ENCODE measurements at places on chromosomes 1 and 21. TPM values are rescaled to one million over a fixed set of nuclear protein-coding genes. Genes with fewer than 3 reads are reported as not detected.

Gene REN
- not detected for total RNA-seq

Gene OR2T33
- total RNA-seq: not detected

Gene ALPL
- 117 TPM for total RNA-seq

Gene SH2D5
- total RNA-seq: 4.0 TPM

Gene SPATA45
- total RNA-seq: not detected

Gene CXADR
- 60.5 TPM for total RNA-seq

Gene CFHR2
- not detected for total RNA-seq

Gene PCP4L1
- total RNA-seq: 11.3 TPM

Gene TCHHL1
- total RNA-seq: not detected

Gene PTP4A2
- total RNA-seq: 211 TPM

DNA sequence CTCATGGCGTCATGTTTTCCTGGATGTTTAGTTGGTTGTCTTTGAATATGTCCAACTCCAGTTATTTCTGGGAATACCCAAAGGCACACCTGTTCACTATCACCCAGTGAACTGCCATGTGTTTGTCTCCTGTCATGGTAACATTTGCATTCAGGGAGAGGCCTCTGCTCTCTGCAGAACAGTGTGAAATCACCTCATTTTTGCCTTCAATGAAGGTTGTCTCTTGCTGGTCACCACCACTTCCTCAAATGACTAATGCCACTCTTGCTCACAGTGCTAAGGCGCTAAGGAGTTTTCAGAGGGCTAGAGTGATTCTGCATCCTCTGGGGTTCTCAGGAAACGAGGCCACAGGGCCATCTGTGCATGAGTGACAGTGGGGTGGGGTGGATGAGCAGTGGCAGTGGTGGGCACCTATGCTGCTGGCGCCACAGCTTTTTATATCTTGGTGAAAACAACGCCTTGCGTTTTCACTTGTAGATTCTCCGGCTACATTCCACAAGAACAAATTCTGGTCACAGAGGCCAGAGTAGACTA is 60.0 kb upstream of the ATP5PO start:
- no peak overlapping the region for H3K4me3 ChIP-seq
- no peaks in the 10 kb centered on the region for H3K4me1 ChIP-seq
- H3K36me3 ChIP-seq: no peaks in the 10 kb centered on the region
- H3K27me3 ChIP-seq: no peaks in the 10 kb centered on the region
- DNase-seq: no peak
- no peak overlapping the region for H3K27ac ChIP-seq

- peaks cover 2% of the 10 kb centered on the region for H3K4me1 ChIP-seq
- H3K27ac ChIP-seq: no peak overlapping the region
- no peaks in the 10 kb centered on the region for H3K36me3 ChIP-seq
- DNase-seq: no peak
- H3K4me3 ChIP-seq: no peak overlapping the region
These were observed 176.8 kb downstream of the ATP6V1G3 start for GRCh38 chr1:198363625-198364151.

DNA sequence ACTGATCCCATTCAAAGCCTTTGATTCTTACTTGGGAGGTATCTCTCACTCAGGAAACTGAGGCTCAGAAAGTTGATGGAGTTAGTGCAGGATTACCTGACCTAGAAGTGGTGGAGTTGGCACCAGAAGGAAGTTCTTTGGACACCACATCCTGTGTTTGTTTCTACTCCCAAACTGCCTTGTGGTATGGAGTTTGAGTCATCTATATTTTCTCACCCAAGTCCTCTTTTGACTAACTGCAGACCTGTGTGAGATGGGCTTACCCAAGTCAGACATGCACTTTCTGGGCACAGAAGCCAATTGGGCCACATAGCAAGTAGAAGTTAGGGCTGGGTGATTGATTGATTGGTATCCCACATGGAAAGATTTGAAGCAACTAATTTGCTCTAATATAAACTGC is 36.1 kb downstream of the FGGY start:
- H3K4me3 ChIP-seq: no peak overlapping the region
- no peaks in the 10 kb centered on the region for H3K4me1 ChIP-seq
- no peak for DNase-seq
- H3K27ac ChIP-seq: no peak overlapping the region
- no peaks in the 10 kb centered on the region for H3K36me3 ChIP-seq

- H3K4me3 ChIP-seq: no peak overlapping the region
- no peaks in the 10 kb centered on the region for H3K27me3 ChIP-seq
- no peak for DNase-seq
- H3K4me1 ChIP-seq: peaks cover 6% of the 10 kb centered on the region
These were observed 100.3 kb upstream of the DMRTA2 start for GRCh38 chr1:50523548-50523947.

- H3K27me3 ChIP-seq: no peaks in the 10 kb centered on the region
- no peak for DNase-seq
- no peaks in the 10 kb centered on the region for H3K4me1 ChIP-seq
- no peak overlapping the region for H3K27ac ChIP-seq
These were observed 633.1 kb upstream of the CHRM3 start for GRCh38 chr1:238753252-238753651.

- DNase-seq: no peak
- peaks cover 5% of the 10 kb centered on the region for H3K4me1 ChIP-seq
- no peak overlapping the region for H3K4me3 ChIP-seq
- H3K27ac ChIP-seq: no peak overlapping the region
- H3K27me3 ChIP-seq: no peaks in the 10 kb centered on the region
These were observed 178.7 kb upstream of the DPYD start for GRCh38 chr1:98099501-98099900.

DNA sequence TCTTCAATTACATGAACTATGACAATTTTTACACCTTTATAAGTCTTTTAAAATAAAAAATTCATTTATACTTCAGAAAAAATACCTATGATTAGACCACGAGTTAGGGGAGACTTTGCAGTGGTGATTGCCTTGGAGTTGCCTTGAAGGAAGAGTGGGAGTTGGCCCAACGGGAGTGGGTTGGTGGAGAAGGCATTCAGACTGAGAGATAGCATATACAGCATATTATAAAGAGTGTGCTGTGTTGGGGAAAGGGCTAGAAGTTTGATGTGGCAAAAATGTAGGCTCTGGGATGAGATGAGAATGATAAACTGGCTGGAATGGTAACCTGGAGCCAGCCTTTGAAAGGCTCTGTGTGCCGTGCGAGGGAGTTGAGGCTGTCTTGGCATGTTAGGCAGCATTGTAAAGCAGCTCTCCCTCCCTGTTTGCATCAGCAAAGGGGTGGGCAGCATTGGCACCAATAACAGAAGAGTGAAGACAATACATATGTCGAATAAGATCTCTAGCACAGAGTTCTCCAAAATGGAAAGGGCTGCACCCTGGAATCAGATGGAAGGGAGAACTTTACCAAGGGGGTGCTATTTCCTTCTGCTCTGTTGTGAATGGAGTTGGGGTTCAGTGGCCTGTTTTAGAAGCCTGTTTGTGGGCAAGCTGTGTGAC is 24.4 kb downstream of the MPZL1 start:
- no peak for DNase-seq
- H3K27me3 ChIP-seq: no peaks in the 10 kb centered on the region
- H3K36me3 ChIP-seq: no peaks in the 10 kb centered on the region
- no peak overlapping the region for H3K27ac ChIP-seq

DNA sequence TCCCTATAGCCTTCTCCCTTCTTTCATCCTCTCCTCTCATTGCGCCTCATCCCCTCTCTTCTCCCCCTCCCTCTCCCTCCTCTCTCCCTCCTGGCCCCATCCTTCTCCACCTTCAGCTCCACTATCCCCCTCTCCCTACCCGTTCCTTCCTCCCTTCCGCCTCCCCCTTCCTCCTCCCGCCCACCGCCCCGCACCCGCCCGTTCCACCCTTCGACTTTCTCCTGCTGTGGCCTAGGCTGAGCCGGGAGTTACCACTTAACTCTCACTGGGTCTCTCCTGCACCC is 1.6 kb downstream of the NPR1 start:
- peak overlapping the region; percentile 73 for H3K4me3 ChIP-seq
- peak; percentile 59 for DNase-seq
- no peaks in the 10 kb centered on the region for H3K36me3 ChIP-seq
- H3K27ac ChIP-seq: no peak overlapping the region
- H3K27me3 ChIP-seq: peaks cover 33% of the 10 kb centered on the region

DNA sequence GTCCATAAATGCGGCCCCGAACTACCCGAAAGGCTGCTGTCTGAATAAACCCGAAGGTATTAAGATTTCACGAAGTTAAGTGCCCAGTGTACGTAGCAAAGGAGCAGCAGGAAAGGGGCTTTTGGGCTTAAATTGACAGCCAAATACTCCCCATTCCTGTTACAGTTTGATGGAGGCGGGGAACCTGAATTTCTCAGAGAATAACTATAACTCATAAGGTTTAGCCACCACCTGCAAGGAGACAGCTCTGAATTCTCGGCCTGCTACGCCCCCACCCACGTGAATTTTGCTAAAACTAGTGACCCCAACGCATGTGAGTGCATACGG is 5.2 kb downstream of the GFI1 start:
- H3K36me3 ChIP-seq: no peaks in the 10 kb centered on the region
- DNase-seq: no peak

GRCh38 chr1:206685769-206686477 is 1.2 kb downstream of the MAPKAPK2 start:
- peak; percentile 83 for DNase-seq
- peak overlapping the region; percentile 93 for H3K4me3 ChIP-seq
- no peaks in the 10 kb centered on the region for H3K36me3 ChIP-seq

DNA sequence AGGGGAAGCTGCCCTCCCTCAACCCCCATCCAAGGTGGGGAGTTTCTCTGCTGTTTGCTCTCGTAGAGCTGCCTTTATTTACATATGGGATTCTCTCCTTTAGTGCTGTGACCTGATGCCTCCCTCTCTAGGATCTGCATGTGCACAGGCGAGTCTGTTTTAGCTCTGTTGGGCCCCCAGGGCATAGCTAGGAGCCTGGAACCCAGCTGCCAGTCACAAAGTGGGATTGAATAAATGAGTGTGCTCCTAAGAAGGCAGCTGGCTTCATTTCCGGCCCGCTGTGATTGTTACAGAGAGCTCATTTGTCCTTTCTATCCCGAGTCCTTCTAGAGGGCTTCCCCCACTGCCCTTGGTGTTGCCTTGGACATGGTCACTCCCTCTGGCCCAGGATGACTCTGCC is 176.6 kb downstream of the GRIK3 start:
- no peak overlapping the region for H3K4me3 ChIP-seq
- H3K27me3 ChIP-seq: no peaks in the 10 kb centered on the region

DNA sequence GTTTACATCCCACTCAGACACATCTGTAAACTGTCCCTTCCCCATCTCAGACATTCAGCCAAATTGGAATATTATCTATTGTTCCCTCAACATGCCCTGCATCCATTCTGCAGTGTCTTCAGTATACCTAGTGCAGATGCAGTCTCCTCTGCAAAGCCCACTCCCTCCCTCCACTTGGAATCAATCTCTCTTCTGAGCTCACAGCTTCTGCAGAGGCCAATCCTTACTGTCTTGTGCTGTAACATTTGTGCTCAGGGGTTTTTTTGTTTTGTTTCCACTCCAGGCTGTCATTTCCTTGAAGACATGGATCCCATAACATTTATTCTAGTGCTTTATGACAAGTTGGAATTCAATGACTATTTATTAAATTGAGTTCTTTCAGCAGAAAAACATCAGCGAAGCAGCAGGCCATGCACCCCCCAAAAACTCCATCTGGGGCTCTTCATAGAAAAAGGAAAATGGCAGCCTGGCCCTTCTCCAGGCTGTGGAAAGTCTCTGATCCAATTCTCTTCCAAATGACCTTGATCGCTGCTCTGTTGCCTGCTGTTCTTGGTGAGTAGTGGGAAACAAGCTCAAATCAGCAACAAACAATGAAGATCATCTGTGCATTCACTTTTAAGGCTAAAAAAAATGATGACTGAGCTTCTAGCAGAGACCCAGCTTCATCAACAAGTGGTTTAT is 8.7 kb downstream of the C4BPA start:
- no peak overlapping the region for H3K4me3 ChIP-seq
- H3K27ac ChIP-seq: no peak overlapping the region

- H3K27me3 ChIP-seq: peaks cover 12% of the 10 kb centered on the region
- no peaks in the 10 kb centered on the region for H3K36me3 ChIP-seq
- no peak overlapping the region for H3K4me3 ChIP-seq
- H3K27ac ChIP-seq: no peak overlapping the region
- no peak for DNase-seq
- no peaks in the 10 kb centered on the region for H3K4me1 ChIP-seq
These were observed 10.1 kb upstream of the EFNA1 start for GRCh38 chr1:155117610-155118009.
